ENCODE measurements at places on chromosomes 5 and 9.

DNA sequence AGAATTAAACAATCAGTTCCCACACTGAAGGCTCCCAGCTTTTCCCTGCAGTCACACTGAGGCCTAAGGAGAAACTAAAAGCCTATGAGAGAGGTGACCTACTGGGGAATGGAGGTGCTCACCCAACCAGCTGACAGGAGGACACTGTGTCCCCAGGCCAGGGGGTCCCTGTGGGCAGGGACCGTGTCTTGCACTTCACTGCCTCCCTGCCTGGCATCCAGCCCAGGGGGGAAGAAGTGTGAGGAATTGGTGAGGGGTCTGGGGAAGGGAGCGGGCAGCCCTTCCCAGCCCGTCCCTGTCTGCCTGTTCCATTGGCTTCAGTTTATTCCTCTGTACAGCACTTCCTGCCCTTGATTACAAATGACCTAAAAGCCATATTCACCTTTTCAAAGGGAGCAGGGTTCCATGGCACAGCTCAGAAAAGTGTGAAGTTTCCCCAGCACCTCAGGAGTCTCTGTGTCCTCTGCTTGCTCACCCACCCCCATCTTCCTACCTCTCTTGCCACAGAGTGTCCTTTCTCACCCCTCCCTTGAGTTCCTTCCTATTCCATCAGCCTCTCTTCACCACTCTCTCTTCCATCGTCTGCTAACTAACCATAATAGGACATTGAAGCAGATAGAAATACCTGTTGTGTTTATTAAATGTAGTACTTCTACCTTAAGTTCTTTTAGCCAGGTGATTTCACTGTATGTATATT, 12.9 kb downstream of the OTULINL start:
- DNase-seq: no peak

- no peak for DNase-seq
Observed at GRCh38 chr5:40679913-40680681, at the start of gene PTGER4. TSS of gene PTGER4 (plus strand) at chr5:40679915. CDS start at chr5:40680994, 1,079 bp downstream.

GRCh38 chr5:62317810-62318209, 11.8 kb downstream of the KIF2A start:
- DNase-seq: no peak

GRCh38 chr5:112581811-112582320, 155.8 kb upstream of the APC start:
- no peak for DNase-seq

DNA sequence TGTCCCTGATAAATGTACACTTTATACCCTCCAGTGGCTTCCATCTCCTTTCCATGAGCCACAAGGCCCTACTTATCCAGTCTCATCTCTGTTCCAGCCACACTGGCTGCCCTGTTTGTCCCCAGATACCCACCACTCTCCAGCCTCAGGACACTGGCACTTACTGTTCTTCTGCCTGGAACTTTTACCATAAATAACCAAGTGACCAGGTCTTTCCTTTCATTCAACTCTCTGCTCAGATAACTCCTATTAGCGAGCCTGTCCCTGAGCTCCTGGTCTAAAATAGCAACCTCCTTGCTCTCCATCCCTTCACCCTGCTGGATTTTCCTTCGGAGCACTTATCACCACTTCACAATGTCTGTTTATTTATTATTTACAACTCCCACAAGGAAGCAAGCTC, 16.6 kb upstream of the ENC1 start:
- no peak for DNase-seq

DNA sequence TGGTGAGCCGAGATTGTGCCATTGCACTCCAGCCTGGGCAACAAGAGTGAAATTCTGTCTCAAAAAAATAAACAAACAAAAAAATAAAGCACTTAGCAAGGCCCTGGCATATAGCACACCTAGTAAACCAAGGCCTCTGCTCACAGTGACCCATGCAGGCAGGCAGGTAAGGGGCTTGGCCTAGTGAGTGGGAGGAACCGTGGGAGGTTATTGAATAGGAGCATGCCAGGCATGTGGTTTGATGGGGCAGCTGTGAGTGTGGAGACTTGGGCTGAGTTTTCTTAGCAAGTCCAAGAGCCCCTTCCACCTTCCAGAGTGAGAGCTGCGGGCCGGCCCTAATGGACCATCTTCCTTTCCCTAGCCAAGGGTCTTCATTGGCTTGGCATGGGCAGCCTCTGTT, 4.5 kb upstream of the NDST1 start:
- no peak for DNase-seq
